ENCODE measurements at places on chromosomes 5 and 9.

DNA sequence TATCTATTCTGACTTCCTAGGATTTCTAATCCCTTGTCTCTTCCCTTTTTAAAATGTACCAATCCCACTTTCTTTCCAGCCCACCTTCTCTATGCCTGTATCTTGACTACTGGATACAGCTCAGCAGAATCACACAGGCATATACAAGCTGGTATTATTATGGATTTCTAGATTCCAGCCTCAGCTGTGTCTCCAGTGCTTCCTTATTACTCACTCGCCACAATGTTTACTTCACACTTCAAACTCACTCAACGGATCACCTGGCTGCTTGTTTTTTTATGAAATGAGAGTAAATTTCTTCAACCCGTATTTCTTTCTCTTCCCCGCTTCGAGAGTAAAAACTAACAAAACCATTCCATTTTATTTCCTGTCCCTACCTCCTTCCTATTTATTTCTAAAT, 38.8 kb downstream of the CWC27 start:
- DNase-seq: peak; percentile 5

GRCh38 chr9:93673839-93674334, 97.5 kb downstream of the PHF2 start:
- DNase-seq: no peak

DNA sequence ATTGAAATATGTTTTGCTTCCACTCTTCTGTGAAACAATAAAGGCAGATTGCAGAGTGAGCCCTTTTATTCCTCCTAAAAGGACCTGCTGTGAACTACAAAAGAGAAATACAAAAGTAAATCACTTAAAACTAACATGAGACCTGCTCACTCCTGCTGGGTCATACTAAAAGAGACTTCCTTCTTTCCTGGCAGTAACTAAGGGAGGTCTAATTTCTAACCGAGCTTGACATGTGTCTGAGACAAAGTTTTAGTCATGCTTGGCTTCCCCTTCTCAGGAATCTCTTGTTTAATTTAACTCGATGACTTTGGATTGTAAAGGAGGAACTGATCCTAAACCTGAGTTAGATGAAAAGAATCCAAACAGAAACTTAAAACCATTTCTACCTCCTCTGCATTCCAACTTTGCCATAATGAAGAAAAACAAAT, 86.4 kb upstream of the CDH6 start:
- peak; percentile 87 for DNase-seq

- no peak for DNase-seq
Measured at GRCh38 chr5:174624733-174625522, 99.5 kb upstream of the MSX2 start.

GRCh38 chr9:93965830-93966577, 10.8 kb upstream of the BARX1 start:
- no peak for DNase-seq

GRCh38 chr5:61837788-61838187, 468.2 kb upstream of the KIF2A start:
- DNase-seq: no peak

DNA sequence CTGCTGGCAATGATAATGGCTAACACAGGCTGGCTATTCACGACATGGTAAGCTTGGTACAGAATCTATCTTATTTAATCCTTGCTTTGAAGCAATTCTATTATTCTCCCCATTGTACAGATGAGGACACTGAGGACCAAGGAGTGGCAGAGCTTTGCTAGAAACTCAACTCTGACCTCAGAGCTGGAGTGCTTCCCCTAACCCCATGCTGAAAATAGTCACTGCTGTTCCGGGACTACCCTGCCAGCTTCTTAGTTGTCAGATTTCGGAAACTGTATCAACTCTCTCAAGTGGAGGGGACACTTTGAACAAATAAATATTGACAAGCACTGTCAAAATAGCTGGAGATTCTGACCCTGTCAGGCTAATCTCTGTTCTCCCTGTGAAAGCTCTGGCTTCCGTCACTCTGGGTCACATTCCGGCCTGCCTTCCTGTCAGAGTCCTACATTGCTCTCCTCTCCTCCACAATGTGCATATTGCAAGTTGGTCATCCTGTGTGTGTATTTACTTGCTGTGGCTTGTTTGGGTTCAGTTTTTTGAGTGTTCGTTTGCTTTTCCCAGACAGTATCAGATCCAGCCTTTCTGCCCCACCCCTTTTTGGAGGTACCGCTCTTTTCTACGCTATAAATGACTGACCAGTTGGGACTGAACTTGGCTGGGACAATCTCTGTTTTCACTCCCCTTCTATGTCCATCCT, 134.3 kb upstream of the MAP1B start:
- no peak for DNase-seq

DNA sequence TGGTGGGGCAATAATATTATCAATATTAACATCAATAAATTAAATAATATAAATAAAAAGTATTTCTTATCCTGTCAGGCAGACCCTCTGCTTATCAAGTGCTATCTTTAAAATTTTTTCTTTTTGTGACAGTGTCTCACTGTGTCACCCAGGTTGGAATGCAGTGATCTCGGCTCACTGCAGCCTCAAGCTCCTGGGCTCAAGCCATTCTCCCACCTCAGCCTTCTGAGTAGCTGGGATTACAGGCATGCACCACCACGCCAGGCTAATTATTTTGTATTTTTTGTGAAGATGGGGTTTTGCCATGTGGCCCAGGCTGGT, 53.2 kb downstream of the NDST1 start:
- DNase-seq: no peak

- DNase-seq: peak; percentile 76
Measured at GRCh38 chr5:17379100-17379951, 118.7 kb upstream of the TAF11L2 start.

DNA sequence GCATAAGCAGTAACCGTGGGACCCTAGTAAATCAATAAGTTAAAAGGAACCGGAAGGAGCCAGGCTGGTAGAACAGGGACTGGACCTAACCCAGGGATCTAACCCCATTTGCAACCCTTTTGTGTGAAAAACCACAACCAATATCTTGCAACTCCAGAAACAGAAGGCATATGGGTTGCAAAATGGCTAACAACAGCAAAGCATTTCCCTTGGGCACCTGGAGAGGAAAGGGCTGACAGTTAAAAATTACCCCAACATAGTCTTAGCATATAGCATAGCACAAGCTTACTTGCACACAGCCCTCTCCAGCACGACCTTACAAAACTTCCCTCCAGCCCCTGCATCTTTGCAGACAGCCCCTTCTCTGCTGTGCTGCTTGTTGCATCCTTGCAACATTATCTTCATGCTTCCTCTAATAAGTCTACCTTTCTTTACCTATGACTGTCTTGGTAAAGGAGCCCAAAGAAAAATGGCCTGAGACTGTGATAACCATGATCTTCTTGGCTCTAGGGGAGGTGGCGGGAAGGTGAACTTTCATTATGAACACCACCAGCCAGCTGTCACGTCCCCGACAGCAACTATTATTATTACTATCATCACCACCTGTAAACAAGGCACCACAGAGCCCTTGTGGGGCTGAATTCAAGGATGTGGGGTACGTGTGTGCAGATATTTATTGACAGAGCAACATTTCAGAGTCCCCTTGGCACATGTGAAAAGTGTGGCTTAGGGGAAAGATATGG, 49.8 kb downstream of the PRRC1 start:
- no peak for DNase-seq

- no peak for DNase-seq
Measured at GRCh38 chr5:1959231-1959630, 76.5 kb upstream of the IRX4 start.

- no peak for DNase-seq
Measured at GRCh38 chr5:164370841-164371240, 865.4 kb downstream of the MAT2B start.

- DNase-seq: no peak
Measured at GRCh38 chr9:123555646-123556045, 199.6 kb downstream of the CRB2 start.

- peak; percentile 60 for DNase-seq
Measured at GRCh38 chr5:95870105-95870672, 47.7 kb upstream of the GLRX start.

GRCh38 chr9:34976992-34977391, 12.6 kb upstream of the DNAJB5 start:
- no peak for DNase-seq

GRCh38 chr9:132210472-132211145, 48.8 kb downstream of the NTNG2 start:
- no peak for DNase-seq

GRCh38 chr9:98906273-98907040, 37.2 kb upstream of the COL15A1 start:
- no peak for DNase-seq

DNA sequence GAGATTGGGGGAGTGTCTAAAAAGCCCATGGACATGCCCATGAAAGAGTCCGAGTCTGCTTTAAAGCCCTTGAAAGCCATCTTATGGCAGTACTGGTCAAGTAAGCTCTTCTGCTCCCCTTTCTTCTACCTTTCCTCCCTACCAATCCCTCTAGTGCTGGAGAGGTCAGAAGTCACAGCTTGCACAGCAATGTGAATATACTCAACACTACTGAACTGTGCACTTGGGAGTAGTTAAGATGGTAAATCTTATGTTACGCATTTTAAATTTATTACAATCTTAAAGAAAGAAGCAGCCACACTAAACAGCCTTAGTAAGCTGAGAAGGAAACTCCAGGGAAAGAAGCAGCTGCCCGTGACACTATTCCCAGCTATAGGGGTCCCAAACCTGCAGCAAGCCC, 12.3 kb upstream of the TRAF1 start:
- no peak for DNase-seq

- DNase-seq: no peak
Measured at GRCh38 chr5:75622564-75622963, 11.3 kb downstream of the ANKDD1B start.

- DNase-seq: no peak
Measured at GRCh38 chr5:76289692-76290091, 113.4 kb upstream of the IQGAP2 start.

DNA sequence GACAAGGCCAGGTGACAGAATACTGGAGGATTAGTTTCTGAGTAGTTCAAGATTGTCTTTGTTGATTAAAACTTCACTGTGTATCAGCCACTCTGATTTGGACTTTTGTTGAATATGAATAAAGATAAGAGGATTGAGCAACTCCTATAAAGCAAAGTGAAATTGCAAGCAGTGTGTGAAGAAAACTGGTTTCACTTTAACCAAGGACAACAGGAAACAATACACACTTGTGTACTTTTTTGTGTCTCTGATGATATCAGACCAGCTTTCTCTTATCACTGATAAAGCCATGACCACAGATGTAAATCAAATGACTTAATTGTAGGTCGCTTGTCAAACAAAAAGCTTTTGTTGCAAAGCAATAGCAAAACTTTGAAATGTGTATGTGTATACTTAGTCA, 268.6 kb downstream of the FER start:
- no peak for DNase-seq

GRCh38 chr5:111299831-111300432, 75.7 kb downstream of the CAMK4 start:
- no peak for DNase-seq

GRCh38 chr9:127598839-127599549, 13.1 kb upstream of the STXBP1 start:
- DNase-seq: no peak

DNA sequence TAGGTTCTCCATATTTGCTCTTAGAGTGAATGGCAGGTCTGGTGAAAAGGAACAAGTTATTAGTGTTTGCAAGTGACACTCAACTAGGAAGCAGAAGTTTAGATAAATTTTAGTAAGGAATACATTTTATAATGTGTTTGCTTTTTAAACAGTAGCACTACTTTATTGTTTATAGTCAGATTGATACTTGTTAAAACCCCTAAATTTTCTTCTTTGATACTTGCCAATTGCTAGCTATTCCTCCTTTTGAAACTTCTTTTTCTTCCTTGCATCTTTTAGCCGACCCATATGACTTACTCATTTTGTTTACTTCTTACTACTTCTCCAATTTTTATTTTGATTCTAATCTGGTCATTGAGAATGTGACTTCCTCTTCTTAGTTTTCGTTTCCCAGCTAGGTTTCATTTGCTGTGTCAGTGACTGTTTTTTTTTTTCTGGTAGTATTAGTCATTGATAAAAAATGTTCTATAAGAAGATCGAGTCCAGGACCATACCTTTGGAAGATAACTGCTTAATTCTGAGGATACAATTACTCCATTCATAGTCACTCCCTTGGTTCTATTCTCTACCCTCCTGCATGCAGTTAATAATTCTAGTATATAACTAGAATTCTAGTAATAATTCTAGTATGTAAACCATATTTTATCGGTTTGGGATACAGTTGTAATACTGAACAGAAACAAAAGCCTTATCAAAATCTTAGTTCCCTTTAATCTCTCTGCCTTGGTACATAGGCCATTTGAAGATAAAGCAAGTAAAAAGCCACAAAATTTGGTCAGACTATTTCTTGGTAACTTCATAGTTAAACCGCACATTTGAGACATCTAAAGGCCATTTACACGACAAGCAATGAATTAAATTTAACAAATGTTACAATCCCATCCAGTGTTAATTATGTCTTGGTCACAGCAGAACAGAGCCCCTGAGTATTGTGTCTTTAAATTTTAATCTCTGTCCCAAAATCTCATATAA, 2.8 kb upstream of the RICTOR start:
- peak; percentile 36 for DNase-seq

GRCh38 chr9:85199866-85200495, 530.5 kb downstream of the NTRK2 start:
- no peak for DNase-seq

DNA sequence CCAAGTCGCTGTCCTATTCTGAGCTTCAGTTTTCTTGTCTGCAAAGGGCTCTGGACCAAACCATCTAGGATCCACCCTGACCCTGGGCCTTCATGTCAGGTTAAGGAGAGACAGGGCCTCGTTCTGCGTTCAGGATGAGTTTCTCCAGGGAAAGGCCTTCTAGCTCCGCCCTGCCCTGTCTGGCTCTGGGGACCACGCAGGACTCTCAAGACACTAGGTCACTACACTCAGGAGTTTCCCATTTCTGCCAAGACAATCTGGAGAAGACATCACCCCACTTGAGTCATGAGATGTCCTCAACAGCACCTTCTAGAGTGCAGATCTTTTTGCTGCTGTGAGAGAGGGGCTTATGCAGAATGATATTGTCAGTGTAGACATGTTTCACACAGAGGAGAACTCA, 53.2 kb upstream of the KCNMB1 start:
- DNase-seq: no peak

GRCh38 chr9:28915202-28915930, 1342.1 kb upstream of the C9orf72 start:
- DNase-seq: no peak

GRCh38 chr5:41871852-41872251, 1.6 kb upstream of the OXCT1 start:
- peak; percentile 85 for DNase-seq

DNA sequence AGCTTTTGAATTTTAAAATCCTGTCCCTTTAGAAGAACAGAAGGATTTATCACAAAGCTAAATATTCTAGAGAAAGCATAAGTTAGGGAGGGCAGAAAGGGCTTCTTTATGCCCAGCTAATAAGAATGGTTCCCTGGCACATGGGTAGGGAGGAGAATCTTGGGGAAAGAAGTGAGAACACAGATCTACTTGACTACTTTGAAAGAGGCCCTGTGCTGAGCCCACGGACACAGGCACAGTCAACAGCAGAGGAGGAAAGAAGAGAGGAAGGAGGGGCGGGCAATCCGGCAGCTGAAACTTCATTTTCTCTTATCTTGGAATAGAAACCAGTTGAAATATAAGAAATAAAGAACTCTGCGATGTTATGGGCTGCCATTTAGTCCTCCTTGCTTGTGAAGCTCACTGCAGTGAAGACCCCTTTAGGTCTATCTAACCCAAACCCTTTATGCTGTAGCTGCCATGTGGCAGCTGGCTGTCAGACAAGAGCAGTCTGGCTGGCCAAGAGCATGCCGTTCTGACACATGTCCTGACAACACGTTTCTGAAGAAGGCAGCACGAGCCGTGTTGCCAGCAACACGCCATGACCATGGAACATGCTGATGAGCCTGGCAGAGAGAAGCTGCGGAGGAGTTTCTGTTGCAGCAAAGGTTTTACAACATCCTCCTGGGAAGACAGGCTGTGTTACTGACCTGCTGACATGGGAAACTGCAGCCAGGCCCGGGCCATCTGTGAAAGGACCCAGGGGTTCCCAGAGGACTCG, 34.2 kb downstream of the ABLIM3 start:
- DNase-seq: no peak

All from astrocyte of the spinal cord (primary cell).